ENCODE measurements at places on chromosomes 5 and 9. TPM values are rescaled to one million over a fixed set of nuclear protein-coding genes. Genes with fewer than 3 reads are reported as not detected.

The HTR4 gene
- total RNA-seq: not detected

The SLC2A6 gene
- total RNA-seq: 2.4 TPM

The AHRR gene
- total RNA-seq: 2.1 TPM

The SPAG8 gene
- 3.2 TPM for total RNA-seq

The ANKRD55 gene
- not detected for total RNA-seq

DNA sequence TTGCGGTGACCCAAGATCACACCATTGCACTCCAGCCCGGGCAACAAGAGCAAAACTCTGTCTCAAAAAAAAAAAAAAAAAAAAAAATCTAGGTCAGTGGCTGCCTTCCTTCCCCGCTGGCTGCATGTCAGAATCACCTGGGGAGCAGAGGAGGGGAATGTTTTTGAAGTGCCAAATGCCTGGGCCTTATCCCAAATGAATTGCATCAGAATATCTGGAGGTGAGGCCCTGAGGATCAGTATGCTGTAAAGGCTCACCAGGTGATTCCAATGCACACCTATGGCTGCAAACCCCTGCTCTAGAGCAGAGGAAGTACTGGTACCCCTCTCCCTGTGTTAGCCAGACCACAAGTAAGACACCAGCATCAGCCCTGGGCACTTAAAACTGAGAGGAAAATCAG, 44.7 kb upstream of the GABRP start:
- DNase-seq: no peak

DNA sequence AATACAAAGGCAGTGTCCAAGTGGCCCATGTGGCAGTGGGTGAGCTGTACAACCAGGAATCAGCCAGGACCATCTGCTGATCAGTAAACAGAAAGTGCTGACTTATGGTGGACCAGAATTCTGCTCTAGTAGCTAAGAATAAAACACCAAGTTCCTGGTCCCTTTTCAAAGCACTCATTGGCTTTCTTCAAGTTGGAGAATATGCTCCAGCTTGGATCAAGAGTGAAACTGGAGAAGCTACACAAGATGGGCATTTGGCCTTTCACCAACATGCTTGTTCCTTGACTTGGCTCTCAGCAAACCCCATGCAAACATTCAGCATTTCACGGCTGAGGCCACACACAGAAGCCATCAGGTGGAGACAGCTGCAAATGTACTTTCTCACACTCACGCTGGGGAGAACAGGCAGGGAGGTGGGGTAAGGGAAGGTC, 32.1 kb downstream of the MARCHF3 start:
- peak; percentile 13 for DNase-seq

GRCh38 chr9:122387536-122387935, 16.7 kb downstream of the PTGS1 start:
- DNase-seq: no peak

DNA sequence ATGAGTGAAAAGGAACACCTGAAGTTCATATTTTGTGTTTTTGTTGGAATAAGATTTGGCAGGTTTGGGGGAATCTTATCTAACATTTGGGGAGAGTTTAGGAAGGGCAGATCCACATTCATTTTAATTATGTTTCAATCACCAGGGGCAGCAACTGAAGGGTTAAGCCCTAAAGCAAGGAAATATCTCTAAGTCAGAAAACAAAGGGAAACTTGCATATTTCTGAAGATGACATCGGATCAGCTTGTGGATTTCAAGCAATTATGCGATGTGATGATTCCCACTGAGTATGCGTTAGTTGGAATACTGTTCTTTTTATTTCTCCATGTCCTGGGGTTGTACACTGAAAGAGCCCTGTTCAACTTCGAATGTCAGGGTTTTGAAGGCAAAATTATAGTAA, 59.8 kb upstream of the NFIB start:
- no peak for DNase-seq

GRCh38 chr5:57915536-57915935, 432.9 kb upstream of the ACTBL2 start:
- no peak for DNase-seq

GRCh38 chr9:121650217-121651007, 1.0 kb upstream of the DAB2IP start:
- DNase-seq: peak; percentile 67

DNA sequence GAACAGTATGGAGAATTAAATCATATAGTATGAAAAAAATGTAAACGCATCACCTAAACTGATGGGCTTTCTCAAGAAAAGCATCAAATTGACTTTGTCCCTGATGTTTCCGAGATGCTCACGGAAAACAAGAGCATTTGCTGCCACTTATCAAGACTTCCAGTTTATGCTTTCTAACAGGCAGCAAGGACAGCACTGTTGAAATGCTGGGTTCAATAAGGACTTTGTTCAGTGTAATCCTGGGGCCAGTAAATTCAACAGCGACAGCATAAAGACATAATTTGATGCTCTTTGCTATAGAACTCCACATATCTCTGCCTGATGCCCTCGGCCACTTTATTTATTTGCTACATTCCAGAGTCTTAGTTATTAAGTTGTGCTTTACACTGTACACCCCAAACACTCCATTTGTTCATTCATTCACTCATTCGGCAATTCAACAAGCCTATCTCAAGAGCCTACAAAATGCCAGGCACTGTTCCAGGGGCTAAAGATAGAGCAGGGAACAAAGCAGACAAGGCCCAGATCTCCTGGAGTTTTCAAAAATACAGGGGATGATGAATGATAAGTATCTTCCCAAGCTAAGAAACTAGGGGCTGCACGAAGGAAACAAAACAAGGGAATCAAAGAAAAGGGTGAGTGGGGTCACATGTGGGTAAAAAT, 294.6 kb downstream of the ZNF608 start:
- peak; percentile 26 for DNase-seq

- peak; percentile 61 for DNase-seq
These were observed 79.5 kb upstream of the HTR4 start for GRCh38 chr5:148733601-148734438.

Measured in left ventricle myocardium superior (tissue), 1 donor.